ENCODE measurements at places on chromosomes 5 and 9.

GRCh38 chr5:125005266-125005665 is 258.8 kb upstream of the ZNF608 start:
- DNase-seq = no peak

- no peak for DNase-seq
These were observed 37.9 kb downstream of the AHRR start for GRCh38 chr5:359301-359897.

DNA sequence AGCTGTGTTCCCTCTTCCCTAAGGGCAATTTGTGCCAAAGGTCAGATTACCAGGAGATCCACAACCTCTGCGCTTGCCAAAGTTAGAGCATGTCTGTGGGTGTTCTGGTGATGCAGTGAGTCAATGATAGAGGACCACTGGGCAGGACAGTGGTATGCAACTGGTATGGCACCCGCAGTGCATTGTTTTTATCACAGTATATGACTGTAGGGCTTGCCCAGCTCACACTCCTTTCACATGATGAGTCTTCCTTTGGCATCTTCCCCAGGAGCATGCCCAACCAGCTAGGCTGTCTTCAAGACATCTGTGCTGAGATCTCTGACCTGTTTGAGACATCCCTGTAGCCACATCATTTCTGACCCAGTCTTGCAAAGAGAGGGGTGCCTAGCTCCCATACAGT is 1650.0 kb upstream of the CDH6 start:
- DNase-seq = no peak

DNA sequence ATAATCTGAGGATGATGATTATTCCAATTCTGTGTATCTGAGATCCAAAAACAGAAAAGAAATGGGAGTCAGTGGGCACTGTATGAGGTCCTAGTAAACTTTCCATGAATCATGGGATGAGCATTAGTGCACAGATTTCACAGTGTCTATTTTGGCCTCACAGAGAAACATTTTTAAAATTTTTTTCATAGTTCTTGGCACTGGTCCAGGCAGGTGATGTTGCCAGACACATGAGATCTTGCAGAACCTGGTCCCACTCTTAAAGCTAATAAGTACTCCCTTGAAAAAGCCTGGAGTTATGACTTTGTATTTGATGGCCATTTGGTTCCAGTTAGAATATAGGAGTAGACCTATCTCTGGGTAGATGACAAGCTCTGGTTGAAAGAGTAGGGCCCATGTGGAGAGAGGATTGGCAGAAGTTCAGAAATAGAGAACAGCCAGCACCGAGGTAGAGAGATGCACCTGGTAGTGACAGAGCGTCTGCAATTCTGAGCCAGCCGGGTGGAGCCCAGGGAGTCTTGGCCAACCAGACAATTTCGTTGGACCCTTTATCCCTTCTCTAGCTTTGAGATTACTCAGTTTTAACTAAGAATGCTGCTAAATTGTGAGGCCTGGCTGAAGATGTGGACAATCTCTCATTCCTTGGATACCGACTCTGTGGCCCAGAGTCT is 6.3 kb upstream of the TNFSF15 start:
- no peak for DNase-seq

GRCh38 chr9:37952731-37953130 is 48.8 kb upstream of the SLC25A51 start:
- DNase-seq = no peak

- no peak for DNase-seq
These were observed 22.4 kb upstream of the SMIM15 start for GRCh38 chr5:61184708-61185107.

DNA sequence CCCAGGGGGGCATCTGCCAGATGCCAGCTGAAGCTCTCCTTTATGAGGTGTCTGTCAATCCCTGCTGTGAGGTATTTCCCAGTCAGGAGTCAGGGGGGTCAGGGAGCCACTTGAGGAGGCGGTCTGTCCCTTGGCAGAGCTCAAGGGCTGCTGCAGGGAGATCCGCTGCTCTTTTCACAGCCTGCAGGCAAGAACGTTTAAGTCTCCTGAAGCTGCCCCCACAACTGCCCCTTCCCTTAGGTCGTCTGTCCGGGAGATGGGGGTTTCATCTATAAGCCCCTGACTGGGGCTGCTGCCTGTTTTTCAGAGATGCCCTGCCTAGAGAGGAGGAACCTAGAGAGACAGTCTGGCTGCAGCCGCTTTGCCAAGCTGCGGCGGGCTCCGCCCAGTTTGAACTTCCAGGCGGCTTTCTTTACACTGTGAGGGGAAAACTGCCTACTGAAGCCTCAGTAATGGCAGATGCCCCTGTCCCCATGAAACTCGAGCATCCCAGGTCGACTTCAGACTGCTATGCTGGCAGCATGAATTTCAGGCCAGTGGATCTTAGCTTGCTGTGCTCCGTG is 148.3 kb downstream of the RPS23 start:
- DNase-seq = no peak

DNA sequence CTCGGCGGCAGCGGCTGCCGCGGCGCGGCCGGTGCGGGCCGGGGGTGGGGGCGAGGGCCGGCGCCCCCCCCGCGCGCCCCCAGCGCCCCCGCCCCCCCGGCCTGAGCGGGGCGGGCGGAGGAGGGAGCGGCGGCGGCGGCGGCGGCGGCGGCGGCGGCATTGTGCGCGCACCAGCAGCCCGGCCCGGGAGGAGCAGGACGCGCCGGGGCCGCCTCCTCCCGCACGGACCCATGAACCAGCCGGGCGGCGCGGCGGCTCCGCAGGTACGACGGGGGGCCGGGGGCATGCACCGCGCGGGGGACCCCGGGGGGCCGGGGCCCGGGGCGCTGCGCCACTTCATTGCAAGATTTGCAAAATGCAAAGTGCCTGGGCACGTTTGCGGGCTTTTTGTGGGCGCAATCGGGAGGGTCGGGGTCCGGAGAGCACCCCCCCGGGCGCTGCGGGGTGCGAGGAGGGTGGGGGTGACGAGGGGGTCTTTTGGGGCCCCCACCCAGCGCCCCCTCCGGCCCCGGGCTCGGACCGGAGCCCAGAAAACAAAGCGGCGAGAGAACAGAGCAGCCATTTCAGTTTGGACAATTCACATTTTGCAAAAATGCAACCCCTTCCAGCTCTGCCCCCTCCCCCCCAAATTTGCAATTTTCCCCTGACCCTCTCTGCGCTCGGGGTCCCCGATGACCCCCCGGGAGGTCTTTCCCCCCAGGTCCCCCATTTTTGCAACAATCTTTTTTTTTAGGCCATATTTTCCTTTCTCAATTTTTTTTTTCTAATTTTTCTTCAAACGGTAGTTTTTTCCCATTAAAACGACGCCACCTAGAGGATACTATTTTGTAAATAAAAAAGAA is at the start of gene ZNF618:
TSS of gene ZNF618 (plus strand) at position 159 of the 842 bp plus-strand sequence. CDS start at position 231, 72 bp downstream.
- DNase-seq = no peak

DNA sequence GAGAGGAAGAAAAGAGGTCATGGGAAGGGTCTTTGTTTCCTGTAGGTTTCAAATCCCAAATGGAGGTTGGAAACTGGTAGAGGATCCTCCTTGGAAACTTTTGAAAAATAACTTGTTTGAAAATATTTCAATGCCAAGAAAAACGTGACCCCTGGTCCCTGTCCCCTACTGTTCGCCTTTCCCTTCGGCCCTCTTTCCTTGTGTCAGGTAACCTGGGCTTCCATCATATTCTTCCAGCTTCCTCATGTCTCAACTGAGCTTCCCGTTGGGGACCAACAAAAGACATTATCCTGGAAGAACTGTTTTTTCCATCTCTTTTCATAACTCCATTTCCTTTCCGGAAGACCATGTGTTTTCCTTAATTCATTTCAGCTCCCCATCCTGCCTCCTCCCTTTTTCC is 266.8 kb upstream of the ANKRD55 start:
- no peak for DNase-seq

- DNase-seq = no peak
These were observed 51.3 kb upstream of the FREM1 start for GRCh38 chr9:14961372-14962068.

DNA sequence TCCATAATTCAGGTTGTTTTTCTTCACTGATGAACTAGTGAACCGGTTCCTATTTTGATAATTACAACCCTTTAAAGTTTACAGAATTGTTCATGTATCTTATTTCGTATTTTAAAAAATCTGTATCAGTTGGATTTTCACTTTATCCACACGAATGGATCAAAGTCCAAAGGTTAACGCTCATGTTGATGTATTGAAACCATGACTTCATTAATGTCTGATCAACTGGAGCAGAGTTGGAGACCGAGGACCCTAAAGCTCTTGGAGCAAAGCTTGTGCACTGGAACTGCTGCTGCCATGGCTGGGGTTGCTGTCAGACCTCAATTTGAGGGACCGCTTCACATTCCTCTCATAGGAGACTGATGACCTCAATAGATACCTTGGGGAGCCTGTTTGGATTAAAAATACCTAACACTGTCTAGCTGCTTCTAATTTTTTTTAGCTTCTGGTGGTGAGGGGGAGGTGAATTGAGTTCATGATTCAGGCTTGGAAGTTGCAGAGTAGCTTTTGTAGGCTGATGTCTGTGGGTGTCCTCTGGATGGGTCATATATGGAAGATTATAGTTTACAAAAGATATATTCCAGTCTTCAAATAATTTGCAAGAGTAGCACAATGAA is 45.1 kb downstream of the KIAA1958 start:
- DNase-seq = no peak

- no peak for DNase-seq
These were observed 6.8 kb downstream of the ZDHHC11B start for GRCh38 chr5:777756-778161.

DNA sequence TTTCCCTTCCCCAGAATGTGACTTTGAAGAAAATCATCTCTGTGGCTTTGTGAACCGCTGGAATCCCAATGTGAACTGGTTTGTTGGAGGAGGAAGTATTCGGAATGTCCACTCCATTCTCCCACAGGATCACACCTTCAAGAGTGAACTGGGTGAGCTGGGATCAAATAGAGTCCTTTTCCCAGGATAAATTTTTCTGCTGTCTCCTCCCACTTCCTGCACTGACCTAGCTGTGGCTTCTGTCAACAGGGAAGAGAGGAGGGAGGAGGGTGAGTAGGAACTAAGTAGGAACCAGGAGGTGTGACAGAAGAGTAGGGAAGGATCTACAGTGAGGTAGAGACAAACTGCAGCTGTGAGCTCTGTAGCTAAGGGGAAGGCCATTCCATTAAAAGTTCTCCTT is 69.3 kb downstream of the MAMDC2 start:
- peak; percentile 75 for DNase-seq

DNA sequence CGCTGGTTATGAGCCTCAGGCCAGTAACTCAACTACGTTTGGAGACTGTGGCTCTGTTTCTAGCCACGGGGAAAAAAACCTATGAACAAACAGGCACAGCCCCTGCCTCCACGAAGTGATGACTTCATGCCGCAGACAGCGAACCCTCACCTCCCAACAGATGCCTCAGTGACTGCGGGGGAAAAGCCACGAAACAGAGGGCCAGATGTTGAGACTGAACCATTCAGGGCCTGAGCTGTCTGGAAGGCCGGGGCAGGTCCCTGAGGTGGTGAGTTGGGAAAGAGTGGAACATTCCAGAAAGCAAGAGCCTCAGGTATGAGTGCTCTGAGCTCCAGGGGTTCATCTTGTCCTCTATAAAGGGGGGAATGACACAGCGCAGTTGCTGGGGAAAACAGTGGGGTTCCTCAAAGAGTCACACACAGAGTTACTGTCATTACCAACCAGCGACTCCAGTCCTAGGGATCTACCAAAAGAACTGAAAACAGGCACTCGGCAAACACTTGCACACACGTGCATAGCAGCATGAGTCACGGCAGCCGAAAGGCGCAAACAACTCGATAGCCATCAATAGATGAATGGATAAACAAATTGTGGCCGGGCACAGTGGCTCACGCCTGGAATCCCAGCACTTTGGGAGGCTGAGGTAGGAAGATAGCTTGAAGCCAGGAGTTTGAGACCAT is 15.3 kb downstream of the PLPP7 start:
- DNase-seq = no peak

GRCh38 chr5:6784481-6784880 is 71.2 kb downstream of the TENT4A start:
- no peak for DNase-seq

GRCh38 chr9:132287256-132287760 is 67.5 kb downstream of the SETX start:
- no peak for DNase-seq

DNA sequence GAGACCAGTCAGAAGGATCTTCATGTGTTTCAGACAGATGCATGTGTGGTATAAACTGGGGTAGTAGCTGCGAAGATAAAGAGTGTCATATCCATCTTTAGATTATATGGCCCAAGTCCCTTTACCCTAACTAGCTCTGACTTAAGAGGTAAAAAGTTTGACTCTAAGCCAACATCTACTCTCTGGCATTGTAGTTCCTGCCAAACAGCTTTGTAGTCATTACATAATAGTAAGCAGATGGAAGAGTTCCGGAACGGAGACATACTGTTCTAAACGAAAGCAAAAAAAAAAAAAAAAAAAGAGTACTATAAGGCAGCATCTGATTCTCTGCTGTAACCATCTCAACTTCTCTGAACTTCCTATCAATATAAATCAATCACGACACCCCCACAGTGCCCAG is 48.8 kb downstream of the CEMIP2 start:
- DNase-seq = no peak

DNA sequence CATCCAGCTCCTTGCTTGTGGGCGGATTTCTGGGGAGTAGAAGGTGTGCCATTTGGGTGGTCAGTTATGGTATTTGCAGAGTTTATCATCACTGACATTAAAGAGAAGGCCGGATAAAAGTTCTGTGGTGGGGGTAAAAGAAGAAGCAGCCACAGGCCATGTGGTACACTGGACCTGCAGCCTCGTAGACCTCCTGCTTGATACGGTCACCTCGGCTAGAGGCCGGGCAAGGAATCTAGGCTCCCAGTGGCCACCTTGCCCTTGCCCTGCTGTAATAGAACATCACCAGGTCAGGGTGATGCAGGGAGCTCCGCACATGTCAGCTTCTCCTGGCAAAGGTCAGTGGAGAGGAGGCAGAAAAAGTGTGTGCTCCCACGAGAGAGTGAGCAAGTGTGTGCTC is 376.1 kb upstream of the IRX4 start:
- DNase-seq = no peak

GRCh38 chr5:16889972-16890519 is 46.0 kb downstream of the MYO10 start:
- no peak for DNase-seq

DNA sequence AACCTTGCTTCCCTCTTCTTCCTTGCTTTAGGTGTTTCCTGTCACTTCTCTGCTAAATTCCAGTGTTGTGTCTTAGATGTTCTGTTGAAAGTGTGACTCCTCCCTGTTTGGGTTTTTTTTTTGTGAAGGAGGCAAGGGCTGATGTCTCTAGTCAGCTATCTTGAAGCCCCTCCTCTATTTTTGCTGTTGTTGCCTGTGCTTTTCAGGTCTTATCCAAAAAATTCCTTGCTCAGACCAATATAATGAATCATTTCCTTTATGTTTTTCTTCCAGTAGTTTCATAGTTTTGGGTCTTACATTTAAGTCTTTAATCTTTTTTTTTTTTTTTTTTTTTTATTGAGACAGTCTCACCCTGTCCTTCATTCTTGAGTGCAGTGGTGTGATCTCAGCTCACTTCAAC is 22.3 kb downstream of the RIC1 start:
- DNase-seq = no peak

Measured in NCI-H510A treated with DMSO at 0.1 percent for 48 hours (cell line).